Stimulated activated CD4-positive, alpha-beta T cell treated with anti-CD3 and anti-CD28 coated beads, Interleukin-15, amount 100 ng/mL, for 48 hours (primary cell): ENCODE measurements at places on chromosomes 2 and 18.

- DNase-seq = no peak
Observed at GRCh38 chr2:17235167-17235566, 283.1 kb downstream of the RAD51AP2 start.

GRCh38 chr2:26355038-26355995 lies 8.7 kb upstream of the ADGRF3 start:
- DNase-seq = no peak

DNA sequence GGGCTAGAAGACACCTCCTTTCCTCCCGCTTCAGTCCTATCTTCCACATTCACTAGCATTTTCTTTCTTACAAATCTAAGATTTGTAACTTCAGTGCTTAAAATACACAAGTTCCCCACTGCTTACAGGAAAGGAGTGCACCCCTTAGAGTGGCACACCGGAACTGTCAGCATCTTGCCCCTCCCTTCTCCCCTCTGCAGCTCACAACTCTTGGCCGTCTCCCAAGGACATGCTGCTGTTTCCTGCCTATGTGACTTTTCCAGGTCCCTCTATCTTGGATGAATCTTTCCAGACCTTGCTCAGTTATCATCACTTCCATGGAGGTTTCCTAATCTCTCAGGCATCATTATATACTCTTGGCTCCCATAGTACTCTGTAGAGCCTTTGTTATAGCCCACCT lies 334.8 kb downstream of the CELF4 start:
- no peak for DNase-seq

DNA sequence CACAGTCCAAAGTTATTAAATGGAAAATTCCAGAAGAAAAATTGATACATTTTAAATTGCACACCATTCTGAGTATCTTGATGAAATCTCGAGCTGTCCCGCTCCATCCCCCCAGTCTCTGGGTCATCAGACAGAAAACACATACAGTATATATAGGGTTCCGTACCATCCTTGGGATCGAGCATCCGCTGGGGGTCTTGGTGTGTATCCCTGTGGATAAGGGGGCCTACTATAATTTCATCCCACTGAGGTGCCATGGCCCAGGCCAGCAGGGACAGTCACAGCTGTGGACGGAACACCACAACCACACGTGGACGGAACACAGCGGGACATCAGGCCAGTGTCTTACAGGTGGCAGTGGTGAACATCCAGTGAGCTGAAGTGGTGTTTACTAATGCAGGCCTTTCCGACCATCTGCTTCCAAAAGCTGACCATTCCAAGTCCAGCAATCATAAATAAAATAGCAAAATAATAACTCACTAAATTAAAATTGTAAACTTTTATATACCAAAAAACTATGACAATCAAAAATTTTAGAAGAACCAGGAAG lies 14.0 kb downstream of the TWIST2 start:
- DNase-seq = no peak

DNA sequence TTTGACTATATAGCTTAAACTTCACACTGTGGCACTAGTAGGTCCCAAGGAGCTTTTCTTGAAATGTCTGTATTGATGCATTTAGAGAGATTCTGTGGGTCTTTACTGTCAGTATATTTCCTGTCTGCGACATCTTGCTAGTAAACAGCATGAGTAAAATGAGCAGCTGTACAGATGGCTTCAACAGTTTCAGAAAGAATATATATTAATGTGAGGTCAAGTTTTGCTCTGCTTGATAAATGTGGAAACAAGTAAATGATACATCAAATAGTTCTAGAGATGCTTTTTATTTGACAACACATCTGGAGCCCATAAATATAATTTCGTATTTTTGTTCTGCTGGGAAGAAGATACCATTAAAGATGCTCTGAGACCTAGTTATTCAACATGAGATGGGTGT lies 310.9 kb upstream of the COL3A1 start:
- DNase-seq = no peak
